Spinal cord (tissue), 10 donors: ENCODE measurements at places on chromosomes 4 and X.

DNA sequence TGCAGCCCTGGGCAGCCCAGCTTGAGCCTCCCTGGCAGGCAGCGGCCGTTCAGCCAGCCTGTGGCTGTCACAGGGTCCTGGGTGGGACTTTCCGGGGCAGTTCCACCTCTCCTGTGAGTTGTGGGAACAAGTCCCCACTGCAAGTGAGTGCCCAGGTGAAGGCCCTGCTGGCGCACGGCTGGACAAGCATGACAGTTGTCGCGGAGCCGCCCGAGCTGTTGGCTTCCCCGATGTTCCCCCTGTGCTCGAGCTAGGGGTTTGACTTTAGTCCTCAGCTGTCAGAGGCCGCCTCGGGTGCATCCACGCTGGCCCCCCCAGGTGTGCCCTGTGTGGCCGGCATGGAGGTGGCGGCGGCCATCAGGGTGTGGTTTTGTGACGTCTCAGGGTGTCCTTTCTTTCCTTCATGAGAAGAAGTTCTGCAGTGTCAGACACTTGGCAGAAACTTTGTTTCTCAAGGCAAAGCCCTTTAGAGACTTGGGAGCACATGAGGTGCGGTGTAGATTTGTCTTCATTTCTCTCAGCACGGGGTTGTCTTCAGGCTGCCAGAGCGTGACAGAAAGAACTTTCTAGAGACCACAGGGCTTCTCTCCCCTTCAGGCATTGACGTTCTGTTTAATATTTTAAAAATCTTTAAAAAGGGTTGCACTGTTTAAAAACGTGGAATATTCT is 69.4 kb upstream of the HGFAC start:
- no peak for DNase-seq

DNA sequence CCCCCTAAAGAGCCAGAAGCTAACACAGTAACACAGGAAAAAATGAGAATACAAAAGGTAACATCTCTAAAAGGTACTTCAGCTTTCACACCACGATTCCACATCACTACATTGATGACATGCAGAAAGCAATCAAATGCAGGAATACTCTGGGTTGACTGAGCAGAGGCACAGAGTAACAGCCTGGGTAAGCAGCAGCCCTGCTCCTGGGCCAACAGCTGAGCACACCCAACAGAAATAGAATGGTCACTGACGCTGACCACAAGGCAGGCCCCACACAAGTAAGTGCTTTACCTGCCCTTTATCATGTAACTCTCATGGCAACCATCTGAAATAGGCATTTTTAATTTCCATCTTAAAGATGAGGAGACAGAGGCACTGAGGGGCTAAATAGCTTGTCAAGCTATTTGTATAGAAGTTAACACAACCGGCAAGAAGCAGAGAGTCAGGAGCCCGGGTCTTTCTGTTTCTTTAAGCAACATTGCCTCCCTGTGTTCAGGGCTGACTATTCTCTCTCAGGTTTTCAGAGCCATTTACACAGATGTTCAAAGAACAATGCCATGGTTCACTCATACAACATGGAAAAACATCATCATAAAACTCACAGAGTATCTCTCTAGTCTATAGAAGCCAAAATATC is 168.9 kb downstream of the ZNF674 start:
- peak; percentile 19 for DNase-seq

DNA sequence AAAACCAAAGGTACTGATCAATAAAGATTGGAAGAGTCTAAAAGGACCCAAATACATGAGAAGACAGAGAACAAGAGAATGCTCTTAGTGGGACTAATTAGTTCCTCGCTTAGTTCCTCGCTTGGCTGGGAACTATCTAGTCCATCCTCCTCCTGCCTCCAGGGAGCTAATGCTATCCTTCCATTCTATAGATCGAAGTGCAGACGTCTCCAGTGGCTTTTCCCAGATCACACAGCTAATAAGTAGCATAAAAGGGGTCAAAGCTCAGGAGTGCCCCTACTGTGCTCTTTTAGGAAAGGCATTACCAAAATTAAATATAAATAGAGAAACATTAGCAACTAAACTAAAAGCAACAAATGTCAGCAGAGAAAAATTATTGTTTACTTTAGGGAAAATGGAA is 42.3 kb upstream of the PPARGC1A start:
- no peak for DNase-seq

- no peak for DNase-seq
These were observed 112.6 kb upstream of the LCORL start for GRCh38 chr4:18134111-18134510.

DNA sequence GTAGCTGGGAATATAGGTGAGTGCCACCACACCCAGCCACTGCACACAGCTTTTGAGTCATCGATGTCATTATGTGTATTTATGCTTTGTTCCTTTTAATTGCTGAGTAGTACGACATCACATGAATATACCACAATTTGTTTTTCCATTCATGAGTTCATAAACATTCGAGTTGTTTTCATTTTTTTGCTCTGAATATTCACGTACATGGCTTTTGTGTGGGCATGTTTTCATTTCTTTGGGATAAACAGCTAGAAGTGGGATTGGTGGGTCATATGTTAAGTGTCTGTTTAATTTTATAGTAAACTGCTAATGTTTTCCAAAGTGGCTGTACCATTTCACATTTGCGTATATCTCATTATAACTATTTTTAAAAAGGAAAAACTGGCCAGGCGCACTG is 45.1 kb upstream of the KDR start:
- no peak for DNase-seq

GRCh38 chrX:108399418-108400165 is 38.6 kb downstream of the COL4A6 start:
- no peak for DNase-seq

DNA sequence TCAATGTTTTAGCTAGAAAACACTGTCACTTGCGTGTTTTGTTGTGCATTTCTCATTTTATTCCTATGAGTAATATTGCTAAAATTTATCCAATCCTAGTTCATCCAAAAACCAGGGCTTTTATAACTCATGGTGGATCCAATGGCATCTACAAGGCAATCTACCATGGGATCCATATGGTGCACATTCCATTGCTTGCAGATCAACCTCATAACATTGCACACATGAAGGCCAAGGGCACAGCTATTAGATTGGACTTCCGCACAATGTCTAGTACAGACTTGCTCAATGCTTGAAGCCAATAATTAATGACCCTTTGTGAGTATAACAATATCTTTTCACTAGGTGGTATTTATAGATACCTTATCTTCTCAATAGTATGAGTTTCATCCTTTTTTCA is 57.2 kb upstream of the UGT2B7 start:
- DNase-seq, result no peak

- no peak for DNase-seq
These were observed 27.2 kb downstream of the PALLD start for GRCh38 chr4:168524006-168524405.

GRCh38 chrX:69203638-69204037 is 38.4 kb upstream of the PJA1 start:
- no peak for DNase-seq

DNA sequence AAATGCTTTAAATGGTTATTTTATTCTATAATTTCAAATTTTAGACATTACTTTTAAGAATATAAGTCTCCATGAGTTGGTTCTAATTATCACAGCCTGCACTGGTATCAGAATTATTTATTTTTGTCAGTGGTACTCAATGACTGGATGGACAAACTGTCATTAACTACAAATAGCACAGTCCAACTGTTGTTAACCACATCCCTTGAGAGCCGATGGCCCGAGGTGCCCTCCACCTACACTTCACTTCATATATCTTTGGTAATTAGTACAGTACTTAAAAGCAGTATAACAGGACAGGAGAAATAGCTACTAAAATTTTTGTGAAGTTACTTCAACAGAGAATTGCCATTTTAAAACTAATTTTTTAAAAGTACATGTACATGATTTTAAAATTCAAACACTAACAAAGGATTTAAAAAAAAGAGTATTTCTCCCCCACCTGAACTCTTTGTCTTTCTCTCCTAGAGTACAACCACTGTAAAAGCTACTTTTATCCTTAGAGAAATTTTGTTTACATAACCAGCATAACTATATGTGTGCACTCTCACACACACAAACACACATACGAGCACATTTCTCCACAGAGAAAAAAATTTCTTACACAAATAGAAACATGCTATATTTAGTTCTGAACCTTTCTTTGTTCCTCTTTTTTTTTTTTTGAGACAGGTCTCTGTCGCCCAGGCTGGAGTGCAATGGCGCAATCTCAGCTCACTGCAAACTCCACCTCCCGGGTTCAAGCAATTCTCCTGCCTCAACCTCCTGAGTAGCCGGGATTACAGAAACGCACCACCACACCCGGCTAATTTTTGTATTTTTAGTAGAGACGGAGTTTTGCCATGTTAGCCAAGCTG is 6.5 kb downstream of the TIFA start:
- DNase-seq, result no peak

- no peak for DNase-seq
These were observed 359.4 kb upstream of the ZCCHC13 start for GRCh38 chrX:73944563-73944908.

- peak; percentile 59 for DNase-seq
These were observed 584 bp downstream of the TMEM271 start for GRCh38 chr4:575281-576141.

DNA sequence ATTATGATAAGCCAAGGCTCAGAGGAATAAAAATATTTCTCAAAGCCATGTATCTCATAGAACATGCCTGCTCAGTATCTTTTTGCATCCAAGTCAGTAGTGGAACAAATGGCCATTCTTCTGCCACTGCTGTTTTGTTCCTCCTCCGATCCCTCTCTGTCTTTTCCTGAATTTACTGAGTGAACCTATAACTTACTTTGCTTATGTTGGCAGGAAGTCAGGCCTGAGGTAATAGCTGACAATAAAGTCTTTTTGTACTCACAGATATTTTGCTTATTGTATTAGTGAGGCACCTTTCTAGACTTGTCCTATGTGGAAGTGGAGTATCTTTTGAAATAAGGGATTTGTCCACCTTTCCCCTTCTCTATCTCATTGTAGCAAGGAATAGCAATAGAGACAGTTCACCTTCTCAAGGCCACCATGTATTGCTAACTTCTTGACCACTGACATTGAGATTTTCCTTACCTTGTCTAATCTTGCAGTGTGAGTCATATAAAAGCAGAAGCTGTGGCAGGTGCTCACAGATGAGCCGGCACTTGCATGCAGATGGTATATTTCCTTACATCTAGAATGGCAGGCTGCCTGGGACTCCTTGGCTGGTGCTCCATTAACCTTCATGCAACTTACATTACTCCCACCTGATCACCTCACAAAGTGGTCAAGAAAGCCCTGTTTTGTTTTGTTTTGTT is 68.2 kb downstream of the AGTR2 start:
- no peak for DNase-seq

GRCh38 chr4:89438102-89438831 is 130.7 kb upstream of the GPRIN3 start:
- no peak for DNase-seq
